PC-9 (cell line): ENCODE measurements at places on chromosomes 2 and 18. TPM values are rescaled to one million over a fixed set of nuclear protein-coding genes. Genes with fewer than 3 reads are reported as not detected.

The DCC gene
- total RNA-seq = not detected in 2 replicates

The PSMA8 gene
- total RNA-seq = not detected in 2 replicates

The PLGLB1 gene
- total RNA-seq = 2.7 and 5.7 TPM in 2 replicates

The NCKAP5 gene
- not detected in 2 replicates for total RNA-seq

The ME2 gene
- total RNA-seq = 24.6 and 27.9 TPM in 2 replicates

The IGFBP5 gene
- 5.5 and 10.0 TPM in 2 replicates for total RNA-seq

The CD28 gene
- not detected in 2 replicates for total RNA-seq

The BCL2 gene
- 2.0 TPM in 2 replicates for total RNA-seq

The TUBA3E gene
- not detected in 2 replicates for total RNA-seq

The NR4A2 gene
- 2.3 and 3.0 TPM in 2 replicates for total RNA-seq

The AKAIN1 gene
- not detected in 2 replicates for total RNA-seq

The ACMSD gene
- total RNA-seq = not detected in 2 replicates

The NYAP2 gene
- 0.30 and 0.65 TPM in 2 replicates for total RNA-seq

The ACADL gene
- total RNA-seq = 0.20 and 0.24 TPM in 2 replicates

The NT5DC4 gene
- 6.1 and 6.5 TPM in 2 replicates for total RNA-seq

The SERPINB10 gene
- not detected in 2 replicates for total RNA-seq

The CRACDL gene
- total RNA-seq = 29.6 and 33.7 TPM in 2 replicates

The XIRP2 gene
- not detected in 2 replicates for total RNA-seq

The SNORC gene
- 10.4 and 20.0 TPM in 2 replicates for total RNA-seq

The RAB6C gene
- total RNA-seq = not detected in 2 replicates

The HOXD4 gene
- not detected in 2 replicates for total RNA-seq

The DOCK10 gene
- total RNA-seq = 28.9 and 33.6 TPM in 2 replicates
